ENCODE measurements at places on chromosomes 7 and 10. TPM values are rescaled to one million over a fixed set of nuclear protein-coding genes. Genes with fewer than 3 reads are reported as not detected.
A peak's percentile ranks its signal among the peaks of the same experiment; 100 is the strongest.

Gene ADCY1
- total RNA-seq, result 11.3 TPM

Gene SP8
- 1.1 TPM for total RNA-seq

Gene TIMM23
- 57.7 TPM for total RNA-seq

Gene TES
- 123 TPM for total RNA-seq

Gene JAZF1
- total RNA-seq, result 9.1 TPM

Gene PARD3
- total RNA-seq, result 85.3 TPM

Gene EPO
- total RNA-seq, result 0.22 TPM

Gene AMZ1
- 0.07 TPM for total RNA-seq

Gene NPY
- total RNA-seq, result 1.1 TPM

Gene ATP6V0E2
- 49.4 TPM for total RNA-seq

Gene PCDH15
- 1.1 TPM for total RNA-seq

Gene STEAP2
- 4.9 TPM for total RNA-seq

DNA sequence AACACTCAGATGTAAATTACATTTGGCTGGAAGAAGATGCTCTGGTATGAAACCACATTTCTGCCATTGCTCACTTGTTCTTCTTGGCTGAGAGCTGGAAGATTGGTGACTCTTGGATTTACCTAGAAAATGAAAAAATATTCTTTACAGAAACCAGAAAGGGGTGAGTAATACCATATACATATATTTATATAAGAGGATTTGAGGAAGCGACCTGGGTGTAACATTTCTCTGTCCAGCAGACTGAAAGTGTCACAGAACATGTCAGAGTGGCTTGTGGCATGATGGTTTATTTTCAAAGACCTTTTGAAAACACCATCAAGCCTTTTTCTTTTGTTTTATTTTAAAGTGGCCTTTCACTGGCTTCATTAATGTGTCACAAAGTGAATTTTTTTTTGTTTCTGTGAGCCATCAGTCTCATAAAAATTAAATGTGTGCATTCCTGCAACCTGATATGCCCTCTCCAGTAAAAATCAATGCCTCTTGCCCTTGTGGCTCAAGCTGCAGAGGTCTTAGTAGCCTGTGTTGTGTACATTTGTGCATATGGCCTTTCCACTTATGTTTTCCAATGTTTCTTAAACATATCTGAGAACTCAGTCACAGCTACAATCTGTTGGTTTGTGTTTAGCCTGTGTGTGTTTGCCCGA is 23.5 kb downstream of the CREB5 start:
- H3K27ac ChIP-seq, result no peak overlapping the region
- DNase-seq, result no peak
- H3K27me3 ChIP-seq, result peaks cover 14% of the 10 kb centered on the region
- no peaks in the 10 kb centered on the region for H3K36me3 ChIP-seq

- peaks cover 7% of the 10 kb centered on the region for H3K36me3 ChIP-seq
- H3K27me3 ChIP-seq, result peaks cover 3% of the 10 kb centered on the region
- no peak for DNase-seq
- H3K27ac ChIP-seq, result no peak overlapping the region
Measured at GRCh38 chr7:73669858-73670385, 2.3 kb downstream of the VPS37D start.

DNA sequence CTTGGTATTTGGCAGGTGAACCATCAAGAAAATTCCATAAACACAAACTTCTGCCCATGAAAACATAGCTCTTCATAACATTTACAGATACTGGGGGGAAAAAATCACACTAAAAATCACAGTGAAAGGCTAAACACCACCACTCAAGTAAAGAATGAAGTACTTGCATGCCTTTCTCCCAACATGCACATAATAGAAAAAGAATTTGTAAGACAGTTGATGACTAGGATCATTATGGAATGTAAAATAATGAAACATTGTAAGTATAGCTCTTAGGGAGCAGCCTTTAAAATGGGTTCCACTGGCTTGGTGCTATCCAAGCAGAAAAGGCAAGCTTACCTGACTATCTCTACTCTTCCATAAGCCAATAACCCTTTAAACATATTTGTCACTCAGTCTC is 299.9 kb upstream of the LRRN3 start:
- no peaks in the 10 kb centered on the region for H3K36me3 ChIP-seq
- H3K4me3 ChIP-seq, result no peak overlapping the region
- no peaks in the 10 kb centered on the region for H3K27me3 ChIP-seq
- no peak overlapping the region for H3K27ac ChIP-seq
- DNase-seq, result no peak

GRCh38 chr7:96118449-96119001 is 203.4 kb downstream of the SLC25A13 start:
- H3K27ac ChIP-seq, result peak overlapping the region; percentile 52
- H3K4me1 ChIP-seq, result peaks cover 3% of the 10 kb centered on the region
- no peak overlapping the region for H3K4me3 ChIP-seq
- no peak for DNase-seq
- peaks cover 11% of the 10 kb centered on the region for H3K36me3 ChIP-seq

GRCh38 chr7:46446151-46446550 is 525.1 kb upstream of the IGFBP3 start:
- no peak overlapping the region for H3K27ac ChIP-seq
- H3K4me1 ChIP-seq, result no peaks in the 10 kb centered on the region
- H3K4me3 ChIP-seq, result no peak overlapping the region
- H3K36me3 ChIP-seq, result no peaks in the 10 kb centered on the region

- H3K36me3 ChIP-seq, result no peaks in the 10 kb centered on the region
- no peak for DNase-seq
- H3K27me3 ChIP-seq, result peaks cover 62% of the 10 kb centered on the region
- no peak overlapping the region for H3K27ac ChIP-seq
- peak overlapping the region; percentile 84 for H3K4me3 ChIP-seq
- H3K4me1 ChIP-seq, result peaks cover 13% of the 10 kb centered on the region
Measured at GRCh38 chr10:22314852-22315251, 1.3 kb upstream of the COMMD3 start.

DNA sequence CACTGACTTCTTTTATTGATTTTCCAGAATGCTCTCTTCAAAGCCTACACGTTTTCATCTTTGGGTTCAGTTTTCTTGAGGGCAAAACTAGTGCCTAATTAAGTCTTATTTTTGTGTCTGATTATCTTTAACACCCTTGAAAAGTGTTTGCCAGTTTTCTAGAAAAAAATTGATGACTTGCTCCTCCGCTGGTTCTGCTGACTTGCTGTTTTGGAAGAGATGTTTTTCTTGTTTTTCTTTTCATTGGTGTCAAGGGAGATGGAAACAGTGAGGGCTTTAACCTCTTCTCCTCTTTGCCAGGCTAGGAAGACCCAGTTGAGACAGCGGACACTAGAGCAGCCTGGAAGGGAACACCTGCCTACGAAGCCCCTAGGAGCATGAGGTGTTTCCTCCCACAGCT is 123.7 kb upstream of the EEPD1 start:
- peaks cover 13% of the 10 kb centered on the region for H3K27me3 ChIP-seq
- no peak overlapping the region for H3K4me3 ChIP-seq
- no peak overlapping the region for H3K27ac ChIP-seq

GRCh38 chr7:18257711-18258110 is 230.1 kb upstream of the PRPS1L1 start:
- no peaks in the 10 kb centered on the region for H3K4me1 ChIP-seq
- H3K4me3 ChIP-seq, result no peak overlapping the region
- no peaks in the 10 kb centered on the region for H3K27me3 ChIP-seq

- peaks cover 10% of the 10 kb centered on the region for H3K36me3 ChIP-seq
- no peak overlapping the region for H3K4me3 ChIP-seq
- H3K27me3 ChIP-seq, result no peaks in the 10 kb centered on the region
Measured at GRCh38 chr10:24669285-24669852, 54.3 kb downstream of the ARHGAP21 start.

DNA sequence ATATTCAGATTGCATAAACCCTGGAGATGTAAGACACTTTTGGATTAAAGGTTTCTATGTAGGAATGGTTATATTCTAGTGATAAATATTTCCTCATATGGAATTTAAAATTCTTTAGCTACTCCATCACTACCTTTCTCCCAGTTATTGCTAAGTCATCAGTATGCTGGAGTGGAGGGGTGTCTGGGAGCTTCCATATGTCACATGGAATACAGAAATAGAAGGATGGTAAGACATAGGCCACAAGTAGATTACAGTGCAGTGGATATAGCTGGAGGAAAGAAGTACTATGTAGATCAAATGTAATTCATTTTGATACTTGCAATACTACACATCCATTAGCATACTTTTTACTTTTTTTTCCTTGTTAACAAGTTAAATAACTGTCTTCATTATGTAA is 428.4 kb downstream of the ARL4A start:
- H3K27ac ChIP-seq, result no peak overlapping the region
- H3K27me3 ChIP-seq, result no peaks in the 10 kb centered on the region
- H3K4me3 ChIP-seq, result no peak overlapping the region
- no peaks in the 10 kb centered on the region for H3K36me3 ChIP-seq

DNA sequence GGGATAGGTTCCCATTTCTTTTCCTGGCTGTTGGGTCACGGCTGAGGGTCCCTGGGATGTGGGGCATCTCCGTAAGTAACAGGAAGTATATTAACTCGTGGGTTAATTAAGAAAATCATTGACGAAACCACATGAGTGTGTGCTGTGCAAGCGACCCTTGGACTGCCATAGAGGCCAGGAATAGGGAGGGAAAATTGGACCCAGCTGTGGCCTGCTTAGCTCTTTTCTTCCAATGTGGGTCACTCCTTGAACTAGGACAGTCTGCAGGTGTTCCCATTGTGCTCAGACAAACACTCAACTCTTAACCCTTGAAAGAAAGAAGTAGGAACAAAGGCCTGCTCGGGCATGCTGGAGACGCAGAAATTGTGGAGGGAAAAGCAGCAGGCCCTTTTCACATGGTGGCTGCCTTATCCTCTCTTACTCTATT is 25.6 kb upstream of the PLEKHA1 start:
- DNase-seq, result no peak
- peaks cover 14% of the 10 kb centered on the region for H3K4me1 ChIP-seq
- peaks cover 3% of the 10 kb centered on the region for H3K27me3 ChIP-seq
- peak overlapping the region; percentile 21 for H3K27ac ChIP-seq
- peaks cover 2% of the 10 kb centered on the region for H3K36me3 ChIP-seq
- H3K4me3 ChIP-seq, result no peak overlapping the region

GRCh38 chr10:48885376-48885775 is 54.3 kb downstream of the LRRC18 start:
- H3K27ac ChIP-seq, result no peak overlapping the region
- no peaks in the 10 kb centered on the region for H3K4me1 ChIP-seq
- H3K27me3 ChIP-seq, result peaks cover 16% of the 10 kb centered on the region
- DNase-seq, result no peak
- no peaks in the 10 kb centered on the region for H3K36me3 ChIP-seq
- no peak overlapping the region for H3K4me3 ChIP-seq

- H3K27ac ChIP-seq, result no peak overlapping the region
- peaks cover 3% of the 10 kb centered on the region for H3K4me1 ChIP-seq
- H3K36me3 ChIP-seq, result no peaks in the 10 kb centered on the region
- DNase-seq, result no peak
- peaks cover 17% of the 10 kb centered on the region for H3K27me3 ChIP-seq
Measured at GRCh38 chr7:28688651-28689050, 269.5 kb downstream of the TRIL start.

GRCh38 chr10:124740369-124741280 is 3.6 kb downstream of the FAM53B start:
- H3K36me3 ChIP-seq, result no peaks in the 10 kb centered on the region
- peak overlapping the region; percentile 85 for H3K27ac ChIP-seq
- H3K4me3 ChIP-seq, result peak overlapping the region; percentile 91

DNA sequence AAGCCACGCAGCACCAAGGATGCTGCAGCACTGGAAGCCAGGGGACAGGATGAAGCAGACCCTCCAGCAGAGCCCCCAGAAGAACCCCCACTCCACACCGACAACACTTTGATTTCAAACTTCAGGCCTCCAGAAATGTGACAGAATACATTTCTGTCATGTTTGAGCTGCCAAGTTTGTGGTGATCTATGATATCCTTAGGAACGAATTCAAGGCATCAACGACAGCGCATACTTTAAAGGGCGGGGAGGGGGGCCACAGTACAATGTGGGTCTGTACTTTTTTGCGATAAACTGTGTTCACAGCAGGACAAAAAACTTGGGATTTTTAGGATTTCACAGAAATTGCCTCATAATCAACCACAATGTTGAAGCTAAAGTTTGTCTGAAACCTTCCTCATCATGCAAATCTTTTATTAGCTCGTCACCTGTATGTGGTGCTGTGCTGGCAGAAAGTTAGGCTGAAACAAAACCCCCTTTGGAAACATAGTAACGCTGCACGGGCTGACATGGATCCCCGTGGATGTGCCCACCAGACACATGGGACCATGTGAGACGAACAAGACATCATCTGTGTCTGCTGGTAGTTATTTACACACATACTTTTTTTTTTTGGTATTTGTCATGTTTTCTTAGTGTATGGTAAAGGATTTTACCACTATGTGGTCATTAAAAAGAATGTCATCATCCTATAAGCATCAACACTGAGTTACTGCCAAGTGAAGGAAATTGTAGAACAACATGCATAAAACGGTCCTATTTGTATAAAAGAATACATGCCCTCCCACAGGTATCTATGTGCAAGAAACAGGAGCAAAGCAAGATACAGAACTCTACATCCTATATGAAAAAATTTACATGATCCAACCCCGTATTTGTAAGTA is 113.3 kb upstream of the AFAP1L2 start:
- H3K27ac ChIP-seq, result no peak overlapping the region
- no peaks in the 10 kb centered on the region for H3K27me3 ChIP-seq
- H3K4me1 ChIP-seq, result peaks cover 47% of the 10 kb centered on the region
- H3K4me3 ChIP-seq, result no peak overlapping the region
- H3K36me3 ChIP-seq, result peaks cover 6% of the 10 kb centered on the region
- no peak for DNase-seq

DNA sequence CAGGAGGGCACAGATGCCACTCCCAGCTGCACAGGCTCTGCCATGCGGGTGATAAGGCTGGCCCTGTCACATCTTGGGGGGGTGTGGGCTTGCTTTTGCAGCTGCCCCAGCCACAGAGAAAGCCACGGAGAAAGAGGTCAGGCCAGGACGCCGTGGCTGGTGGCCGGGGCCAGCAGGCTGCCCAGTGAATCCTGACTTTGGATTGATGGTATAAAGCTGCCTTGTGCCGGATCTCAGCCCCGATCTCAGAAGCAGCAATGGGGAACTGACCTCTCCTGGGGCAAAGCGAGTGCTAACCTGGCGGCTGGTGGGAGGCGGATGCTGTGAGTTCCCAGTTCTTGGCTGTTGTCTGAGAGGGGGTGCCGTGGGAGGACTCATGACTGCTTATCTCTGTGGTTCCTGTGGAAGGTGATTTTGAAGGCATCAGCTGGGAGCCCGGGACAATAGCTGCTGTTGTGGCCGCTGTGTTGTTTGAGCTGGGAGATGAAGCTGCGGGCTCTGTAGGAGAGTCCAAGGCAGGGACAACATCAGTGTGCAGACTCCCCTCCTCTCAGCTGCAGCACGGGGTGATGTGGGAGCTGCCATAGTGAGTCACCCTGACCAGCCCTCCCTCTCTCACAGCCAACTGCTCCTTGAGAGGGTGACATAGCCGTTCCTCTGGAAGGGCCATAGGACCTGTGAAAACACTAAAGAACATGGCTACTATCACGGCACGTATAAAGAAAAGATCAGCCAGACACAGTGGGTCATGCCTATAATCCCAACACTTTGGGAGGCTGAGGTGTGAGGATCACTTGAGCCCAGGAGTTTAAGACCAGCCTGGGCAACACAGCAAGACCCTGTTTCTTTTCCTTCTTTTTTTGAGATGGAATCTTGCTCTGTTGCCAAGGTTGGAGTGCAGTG is 17.0 kb downstream of the IL15RA start:
- no peak for DNase-seq
- no peak overlapping the region for H3K4me3 ChIP-seq
- H3K4me1 ChIP-seq, result peaks cover 2% of the 10 kb centered on the region
- no peak overlapping the region for H3K27ac ChIP-seq
- peaks cover 15% of the 10 kb centered on the region for H3K27me3 ChIP-seq
- no peaks in the 10 kb centered on the region for H3K36me3 ChIP-seq

GRCh38 chr10:110613341-110613995 is 30.7 kb upstream of the RBM20 start:
- H3K4me1 ChIP-seq, result peaks cover 18% of the 10 kb centered on the region
- H3K4me3 ChIP-seq, result no peak overlapping the region
- H3K27ac ChIP-seq, result no peak overlapping the region
- H3K36me3 ChIP-seq, result no peaks in the 10 kb centered on the region
- H3K27me3 ChIP-seq, result no peaks in the 10 kb centered on the region
- no peak for DNase-seq
